ENCODE measurements at places on chromosomes 11 and 22.

DNA sequence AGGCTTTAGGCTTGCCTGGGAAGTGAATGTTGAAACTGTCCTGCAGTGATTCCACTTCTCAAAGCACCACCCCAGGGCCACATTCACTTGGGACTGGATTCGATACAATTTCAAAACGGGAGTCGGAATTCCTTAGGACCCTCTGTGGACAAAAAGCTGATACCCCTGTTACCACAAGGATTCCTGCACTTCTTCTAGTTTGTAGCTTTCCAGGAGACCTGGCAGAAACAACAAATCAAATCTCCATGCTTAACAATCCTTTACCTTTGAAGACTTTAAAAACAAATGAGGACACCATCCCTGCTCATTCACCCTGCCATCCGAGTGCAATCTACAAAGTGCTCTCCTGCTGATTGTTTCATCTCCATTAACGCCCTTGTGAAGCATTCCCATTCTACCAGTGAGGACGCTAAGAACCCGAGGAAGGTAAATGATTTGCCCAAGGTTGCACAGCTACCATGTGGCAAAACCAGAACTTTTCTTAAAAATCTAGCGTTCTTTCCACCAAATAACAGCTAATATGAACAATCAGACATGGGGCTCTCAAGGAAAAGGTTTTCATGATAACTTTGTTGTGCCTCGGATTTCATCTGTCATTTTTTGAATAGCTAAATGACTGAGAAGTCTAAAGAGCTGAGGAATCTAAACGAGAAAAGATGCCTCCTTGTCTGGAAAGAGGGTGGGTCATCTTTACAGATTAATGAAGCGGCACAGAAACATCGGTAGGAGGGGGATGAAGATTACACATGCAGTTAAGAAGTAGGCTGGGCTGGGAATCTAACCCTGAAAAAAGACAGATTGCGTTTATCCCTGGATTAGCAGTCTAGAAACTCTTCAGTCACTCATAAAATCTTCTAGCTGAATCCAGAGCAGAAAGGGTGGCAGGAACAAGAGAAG lies 720 bp upstream of the MPZL2 start:
- DNase-seq = no peak

- DNase-seq = no peak
These were observed 34.4 kb upstream of the PPARA start for GRCh38 chr22:46115755-46116490.

DNA sequence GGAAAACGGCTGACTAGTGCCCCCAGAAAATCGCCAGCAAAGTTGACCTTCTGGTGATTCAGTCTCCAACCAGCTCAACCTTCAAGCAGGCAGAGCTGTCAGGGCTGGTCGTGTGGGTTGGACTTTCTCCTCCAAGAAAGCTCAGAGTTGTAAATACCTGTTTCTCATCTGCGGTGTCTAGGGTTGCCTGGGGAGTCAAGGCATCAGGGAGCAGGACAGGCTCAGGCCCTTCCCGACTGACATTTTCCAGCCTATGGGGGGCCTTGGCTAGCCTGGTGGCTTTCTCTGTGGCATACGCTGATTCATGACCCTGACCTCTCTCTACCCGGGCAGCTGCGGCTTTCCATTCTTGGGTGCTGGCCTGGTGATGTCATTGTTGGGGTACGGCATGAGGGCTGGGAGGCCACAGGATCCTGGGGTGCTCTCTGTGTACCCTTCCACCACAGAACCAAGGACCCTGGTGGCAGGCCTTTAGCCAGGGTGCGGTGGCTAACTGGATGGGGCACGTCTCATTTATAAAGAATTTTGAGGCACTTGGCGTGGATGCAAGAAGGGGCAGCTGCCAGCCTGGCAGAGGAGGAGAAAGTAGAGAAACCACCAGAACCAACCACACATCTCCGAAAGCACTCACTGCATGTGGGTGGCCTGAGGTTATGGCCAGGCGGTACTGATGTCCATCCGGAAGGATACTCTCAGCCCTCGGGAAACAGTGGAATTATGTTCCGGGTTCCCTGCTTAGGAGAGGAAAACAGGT lies 64.9 kb downstream of the BCR start:
- no peak for DNase-seq

DNA sequence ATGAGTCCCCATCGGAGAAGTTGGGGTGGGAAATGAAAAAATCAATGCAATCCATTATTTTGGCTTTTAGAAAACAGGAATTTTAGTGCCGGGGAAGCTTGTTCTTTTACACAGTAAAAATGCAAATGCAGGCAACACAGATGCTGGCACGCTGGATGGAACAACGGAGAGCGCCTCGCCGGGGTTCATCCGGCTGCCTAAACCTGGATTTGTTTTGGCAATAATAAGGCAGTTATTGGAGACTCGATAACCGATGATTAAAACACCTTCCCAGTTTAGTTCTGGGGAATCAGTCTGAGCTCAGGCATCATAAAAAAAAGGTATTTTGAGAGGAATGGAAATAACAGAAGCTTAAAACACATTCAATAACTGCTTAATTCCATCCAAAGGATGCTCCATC lies 2.9 kb downstream of the DSCAML1 start:
- DNase-seq = no peak

DNA sequence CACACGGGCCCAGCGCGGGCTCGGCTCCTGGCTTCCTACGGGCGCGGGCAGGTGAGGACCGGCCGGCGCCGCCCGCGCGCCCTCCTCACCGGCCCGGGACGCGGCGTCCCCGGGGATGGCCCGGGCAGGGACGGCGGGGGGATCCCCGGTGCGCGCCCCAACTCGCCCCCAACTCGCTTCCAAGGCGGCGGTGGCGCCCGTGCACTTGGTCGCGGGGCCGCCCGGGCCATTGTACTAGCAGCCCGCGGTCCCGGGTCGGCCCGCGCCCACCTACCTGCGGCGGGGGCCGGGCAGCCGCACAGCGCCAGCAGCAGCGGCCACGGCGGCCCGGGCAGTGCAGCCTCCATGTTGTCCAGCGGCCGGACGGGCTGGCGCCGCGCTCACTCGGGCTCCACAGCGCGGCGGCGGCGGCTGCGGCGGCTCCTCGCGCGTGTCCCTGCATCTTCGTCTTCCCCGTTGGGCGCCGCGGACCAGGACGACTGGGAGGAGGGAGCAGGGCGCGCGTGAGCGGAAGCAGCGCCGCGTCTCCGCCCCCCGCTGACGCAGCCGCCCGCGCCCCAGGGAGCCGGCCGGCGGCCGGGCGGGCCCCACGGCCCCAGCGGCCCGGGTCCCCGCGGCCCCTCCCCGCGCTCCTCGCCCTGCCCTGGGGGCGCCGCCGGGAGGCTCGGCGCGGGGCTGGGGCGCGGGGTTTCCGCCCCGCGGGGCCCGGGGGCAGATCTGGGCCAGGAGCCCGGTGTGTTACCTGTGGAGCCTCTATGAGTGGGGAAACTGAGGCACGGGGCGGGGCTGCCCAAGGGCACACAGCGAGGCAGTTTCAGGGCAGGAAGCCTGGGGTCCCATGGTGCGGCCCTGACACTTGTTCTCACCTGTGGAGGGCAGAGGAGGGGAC lies 159.3 kb upstream of the GRK3 start:
- peak; percentile 54 for DNase-seq

DNA sequence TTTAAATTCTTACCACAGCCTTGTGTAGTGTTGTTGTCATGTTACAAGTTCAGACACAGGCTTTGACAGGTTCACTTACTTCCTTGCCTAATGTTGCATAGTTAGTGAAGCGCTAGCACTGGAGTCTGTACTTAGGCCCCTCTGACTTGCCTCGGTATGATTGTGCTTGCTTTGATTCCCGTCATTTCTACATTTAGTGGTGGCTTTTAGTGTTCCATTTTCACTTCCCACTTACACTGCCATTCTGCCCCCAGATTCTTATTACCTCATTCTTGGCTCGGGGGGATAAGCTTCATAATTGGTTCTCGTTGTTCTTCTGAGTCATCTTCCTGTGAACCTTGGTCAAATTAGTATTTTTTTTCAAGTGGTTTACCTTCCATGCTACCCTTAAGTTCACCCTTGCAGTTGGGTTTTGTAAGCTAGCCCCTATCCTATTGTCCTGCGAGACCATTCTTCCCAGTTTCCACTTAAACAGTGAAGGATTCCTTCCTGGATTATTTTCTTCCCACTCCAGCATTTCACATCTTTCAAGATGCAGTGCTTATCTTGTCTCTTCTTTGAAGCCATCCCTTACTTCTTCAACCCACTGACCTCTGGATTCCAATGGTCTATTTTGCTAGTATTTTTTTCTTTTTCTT lies 68.7 kb downstream of the DDX10 start:
- DNase-seq = no peak

DNA sequence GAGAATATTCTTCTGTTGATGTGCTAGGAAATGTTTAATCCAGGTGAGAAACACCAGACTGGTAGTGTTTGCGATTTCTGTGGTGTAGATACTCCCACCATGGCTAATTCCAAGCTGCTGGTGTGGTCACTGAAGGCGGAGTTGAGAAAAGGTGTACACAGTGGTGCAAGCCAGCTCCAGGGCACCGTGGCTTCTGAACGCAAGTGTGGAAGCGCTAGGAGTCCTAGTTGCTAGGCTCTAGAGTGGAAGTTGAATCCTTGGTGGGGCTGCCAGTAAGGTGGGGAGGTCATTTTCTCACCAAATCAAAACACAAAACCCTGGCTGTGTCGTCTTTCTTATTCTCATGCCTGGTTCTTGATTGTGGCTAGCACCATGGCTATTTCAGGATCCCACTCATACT lies 61.6 kb downstream of the ZBTB16 start:
- DNase-seq = no peak

- DNase-seq = no peak
These were observed 6.5 kb downstream of the ASPHD2 start for GRCh38 chr22:26435327-26436093.

All from central memory CD4-positive, alpha-beta T cell (primary cell).